ENCODE measurements at places on chromosomes 11 and 22. TPM values are rescaled to one million over a fixed set of nuclear protein-coding genes. Genes with fewer than 3 reads are reported as not detected.

DNA sequence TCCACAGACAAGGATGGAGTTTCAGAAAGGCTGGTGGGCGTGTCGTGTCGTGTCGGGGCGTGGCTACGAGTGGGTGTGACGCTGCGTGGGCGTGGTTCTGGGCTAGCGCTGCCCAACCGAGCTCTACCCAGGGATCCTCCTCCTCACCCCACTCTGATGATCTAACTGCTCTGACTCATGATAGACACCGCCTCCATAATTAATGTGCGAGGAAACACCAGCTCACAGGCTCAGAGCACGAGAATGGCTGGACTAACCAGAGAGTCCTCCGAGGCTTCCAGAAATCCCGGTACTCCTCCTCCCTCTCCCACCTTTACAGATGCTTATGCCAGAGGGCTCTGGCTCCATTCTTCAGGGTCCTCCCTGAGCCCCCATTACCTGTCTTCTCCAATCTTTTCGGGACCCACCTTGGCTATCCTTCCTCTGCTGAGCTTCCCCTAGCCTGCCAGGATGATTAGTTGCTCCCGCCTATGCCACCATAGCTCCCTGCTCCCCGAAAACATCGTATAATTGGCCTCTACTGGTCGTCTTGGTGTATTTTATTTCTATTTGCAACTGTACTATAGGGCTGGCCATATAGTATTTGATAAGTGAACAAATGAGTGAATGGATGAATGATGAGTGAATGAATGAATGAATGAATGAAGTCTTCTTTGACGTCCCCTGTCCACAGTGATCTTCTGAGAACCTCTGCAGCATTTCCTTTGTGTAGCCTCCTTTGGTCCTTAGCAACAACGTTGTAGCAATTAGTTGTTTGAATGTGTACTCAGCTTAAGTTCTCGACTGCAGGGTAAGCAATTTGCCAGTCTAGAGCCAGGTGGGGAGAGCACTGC is 21.7 kb downstream of the TMPRSS13 start:
- H3K36me3 ChIP-seq: no peaks in the 10 kb centered on the region
- H3K4me1 ChIP-seq: no peaks in the 10 kb centered on the region
- peak overlapping the region; percentile 72 for H3K27ac ChIP-seq
- H3K4me3 ChIP-seq: peak overlapping the region; percentile 43

DNA sequence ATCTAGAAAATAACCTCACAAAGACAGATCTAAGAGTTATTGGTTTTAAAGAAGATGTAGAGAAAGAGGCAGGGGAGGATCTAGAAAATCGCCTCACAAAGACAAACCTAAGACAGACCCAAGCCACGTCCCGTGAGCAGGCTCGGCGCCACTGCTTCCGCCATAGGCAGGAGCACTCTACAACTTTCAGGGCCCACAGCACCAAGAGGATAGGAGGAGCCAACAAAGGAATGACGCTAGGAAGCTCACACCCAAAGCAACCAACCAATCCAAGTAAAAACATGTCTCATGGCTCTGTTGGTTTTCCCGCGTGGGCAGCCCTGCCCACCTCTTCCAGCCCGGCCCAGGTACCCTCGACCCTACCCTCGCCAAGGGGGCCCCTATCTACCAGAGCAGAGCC is 4167.4 kb upstream of the OR11H1 start:
- H3K27me3 ChIP-seq: no peaks in the 10 kb centered on the region
- no peak overlapping the region for H3K27ac ChIP-seq

DNA sequence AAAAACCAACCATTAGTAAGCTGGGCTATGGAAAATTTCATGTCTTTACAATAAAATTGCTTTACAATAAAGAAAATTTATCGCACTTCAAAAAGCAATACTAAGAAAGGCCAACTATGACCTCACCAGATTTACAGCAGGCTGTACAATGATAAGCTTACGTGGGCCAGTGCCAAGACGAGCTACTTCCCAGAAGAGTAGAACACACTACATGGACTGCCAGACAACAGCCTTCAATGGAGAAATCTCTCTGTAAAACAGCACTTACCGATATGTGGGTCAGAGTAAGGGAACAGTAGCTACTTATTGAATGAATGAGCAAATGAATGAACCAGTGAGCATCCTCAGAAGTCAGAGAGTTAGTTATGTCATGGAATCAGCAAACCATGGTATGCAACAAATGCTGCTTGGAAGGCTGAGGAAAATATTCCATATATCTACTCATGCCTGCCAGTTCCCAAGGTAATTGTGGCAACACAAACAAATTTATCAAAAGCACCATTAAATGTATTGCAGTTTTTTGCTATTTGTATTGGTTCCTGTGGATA is 74.4 kb downstream of the SLC36A4 start:
- H3K27ac ChIP-seq: no peak overlapping the region
- no peaks in the 10 kb centered on the region for H3K36me3 ChIP-seq
- H3K27me3 ChIP-seq: no peaks in the 10 kb centered on the region
- no peaks in the 10 kb centered on the region for H3K4me1 ChIP-seq

DNA sequence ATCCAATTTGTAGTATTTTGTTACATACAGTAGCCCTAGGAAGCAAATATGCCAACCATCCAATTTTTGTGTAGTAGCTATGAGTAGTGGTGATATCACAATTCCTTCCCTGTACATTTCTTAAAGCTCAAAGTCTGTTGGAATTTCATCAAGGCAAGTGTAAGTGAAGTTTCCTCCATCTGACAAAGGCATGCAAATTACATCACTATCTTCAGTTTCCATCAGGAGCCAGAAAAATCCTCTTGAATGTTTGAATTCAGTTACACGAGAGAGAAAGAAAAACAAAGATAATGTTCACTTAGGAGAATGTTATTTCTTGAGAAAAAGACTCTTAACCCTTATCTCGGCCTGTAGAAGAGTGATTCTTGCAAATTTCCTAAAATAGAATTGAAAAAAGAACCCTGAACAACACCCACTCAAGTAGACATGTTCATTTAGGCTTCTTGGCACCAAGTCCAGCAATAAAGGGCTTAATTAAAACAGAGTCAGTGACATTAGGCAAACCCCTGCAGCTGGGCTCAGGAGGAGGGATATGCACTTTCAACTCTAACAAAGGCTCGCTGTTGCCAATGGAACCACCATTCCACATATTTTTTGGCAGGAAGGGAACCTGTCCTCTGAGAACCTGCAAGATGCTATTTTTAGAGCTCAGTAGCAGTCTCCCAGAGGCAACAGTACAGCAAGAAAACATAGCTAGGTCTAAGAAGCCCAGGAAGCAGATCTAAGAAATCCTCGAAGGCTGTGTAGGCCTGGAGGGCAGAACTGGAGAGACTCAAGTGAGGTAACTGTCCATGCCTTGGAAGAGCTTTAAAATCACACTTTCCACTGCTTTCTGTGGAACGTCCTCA is 144.6 kb downstream of the CCDC81 start:
- no peaks in the 10 kb centered on the region for H3K36me3 ChIP-seq
- DNase-seq: no peak
- H3K27me3 ChIP-seq: no peaks in the 10 kb centered on the region

DNA sequence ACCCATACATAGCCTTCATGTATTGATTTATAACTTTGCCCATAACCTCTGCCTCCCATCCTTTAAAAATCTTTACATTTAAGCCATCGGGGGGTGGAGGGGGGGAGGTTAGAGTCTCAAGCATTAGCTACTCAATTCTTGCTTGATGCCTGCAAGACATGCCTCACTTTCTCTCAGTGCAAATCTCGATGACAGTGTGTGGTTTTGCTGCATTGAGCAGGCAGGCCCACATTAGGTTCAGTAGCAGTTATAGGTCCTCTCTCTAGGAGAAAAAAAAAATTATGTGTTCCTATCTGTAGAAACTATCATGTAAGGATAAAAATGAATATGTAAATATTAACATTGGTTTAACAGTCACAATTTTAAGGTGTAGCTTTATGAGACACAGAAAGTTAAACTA is 314.0 kb upstream of the ANO3 start:
- H3K27ac ChIP-seq: no peak overlapping the region
- H3K27me3 ChIP-seq: no peaks in the 10 kb centered on the region
- no peak for DNase-seq
- H3K4me1 ChIP-seq: no peaks in the 10 kb centered on the region

- peaks cover 16% of the 10 kb centered on the region for H3K4me1 ChIP-seq
- H3K36me3 ChIP-seq: no peaks in the 10 kb centered on the region
- no peak overlapping the region for H3K4me3 ChIP-seq
- no peak for DNase-seq
- no peaks in the 10 kb centered on the region for H3K27me3 ChIP-seq
Observed at GRCh38 chr11:2211113-2211971, 39.7 kb upstream of the TH start.

- H3K27ac ChIP-seq: peak overlapping the region; percentile 99
- no peaks in the 10 kb centered on the region for H3K36me3 ChIP-seq
- no peaks in the 10 kb centered on the region for H3K27me3 ChIP-seq
- peaks cover 20% of the 10 kb centered on the region for H3K4me1 ChIP-seq
- peak overlapping the region; percentile 95 for H3K4me3 ChIP-seq
- no peak for DNase-seq
Observed at GRCh38 chr11:18527512-18527911, 770 bp upstream of the TSG101 start.

- no peaks in the 10 kb centered on the region for H3K36me3 ChIP-seq
- no peak for DNase-seq
- no peak overlapping the region for H3K27ac ChIP-seq
- H3K27me3 ChIP-seq: no peaks in the 10 kb centered on the region
- peaks cover 4% of the 10 kb centered on the region for H3K4me1 ChIP-seq
Observed at GRCh38 chr22:46269564-46269963, 1.8 kb downstream of the TTC38 start.

DNA sequence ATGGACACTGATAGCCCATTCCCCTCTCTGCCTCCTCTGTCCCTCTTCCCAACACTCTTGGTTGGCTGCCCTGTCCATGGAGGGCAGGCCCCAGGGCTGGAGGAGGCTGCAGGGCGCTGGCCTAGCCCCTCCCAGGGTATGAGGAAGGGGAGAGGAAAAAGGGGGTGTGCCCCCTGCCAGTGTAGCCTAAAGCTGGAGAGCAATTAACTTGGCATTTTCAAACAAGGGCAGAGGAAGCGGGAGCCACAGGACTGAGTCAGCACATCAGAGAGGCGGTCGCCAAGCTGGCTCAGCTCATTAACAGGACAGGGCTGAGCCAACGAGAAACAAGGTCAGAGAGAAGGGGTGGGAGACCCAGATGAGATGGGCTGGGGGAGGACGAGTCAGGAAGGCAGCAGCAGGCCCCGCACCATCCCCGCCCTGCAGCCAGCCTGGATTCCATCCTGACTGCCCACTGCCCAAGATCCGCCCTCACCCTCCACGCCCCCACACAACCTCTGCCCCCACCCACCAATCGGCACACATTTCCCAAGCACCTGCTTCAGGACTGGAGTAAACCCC is 76.3 kb downstream of the BUD13 start:
- no peaks in the 10 kb centered on the region for H3K4me1 ChIP-seq
- H3K27me3 ChIP-seq: peaks cover 10% of the 10 kb centered on the region
- H3K27ac ChIP-seq: no peak overlapping the region
- no peak for DNase-seq
- H3K4me3 ChIP-seq: no peak overlapping the region
- no peaks in the 10 kb centered on the region for H3K36me3 ChIP-seq

- H3K27ac ChIP-seq: no peak overlapping the region
- no peaks in the 10 kb centered on the region for H3K36me3 ChIP-seq
- H3K4me1 ChIP-seq: no peaks in the 10 kb centered on the region
- no peak for DNase-seq
- H3K4me3 ChIP-seq: no peak overlapping the region
Observed at GRCh38 chr22:18984564-18984963, 48.5 kb upstream of the PRODH start.

GRCh38 chr11:111935317-111936039 is 1.7 kb upstream of the DIXDC1 start:
- no peaks in the 10 kb centered on the region for H3K27me3 ChIP-seq
- H3K27ac ChIP-seq: no peak overlapping the region
- no peaks in the 10 kb centered on the region for H3K36me3 ChIP-seq

GRCh38 chr22:24178502-24179440 is 2.5 kb upstream of the SUSD2 start:
- H3K27me3 ChIP-seq: no peaks in the 10 kb centered on the region
- DNase-seq: no peak
- no peak overlapping the region for H3K4me3 ChIP-seq

GRCh38 chr11:67449116-67449844 is 3.2 kb downstream of the GPR152 start:
- H3K36me3 ChIP-seq: no peaks in the 10 kb centered on the region
- no peak overlapping the region for H3K27ac ChIP-seq
- no peak overlapping the region for H3K4me3 ChIP-seq
- peaks cover 59% of the 10 kb centered on the region for H3K4me1 ChIP-seq
- no peak for DNase-seq

GRCh38 chr11:47509077-47509536 is 43.8 kb downstream of the CELF1 start:
- H3K4me3 ChIP-seq: no peak overlapping the region
- H3K27ac ChIP-seq: no peak overlapping the region
- H3K27me3 ChIP-seq: no peaks in the 10 kb centered on the region

Gene ARHGAP8
- total RNA-seq: 0.42 TPM

Gene MOGAT2
- not detected for total RNA-seq

Gene BTG4
- total RNA-seq: not detected

Gene ADM2
- total RNA-seq: 3.5 TPM

Gene OR8D1
- total RNA-seq: not detected

Gene SAA4
- total RNA-seq: not detected

Gene OR52N2
- total RNA-seq: not detected
